ENCODE measurements at places on chromosomes 1 and 21.
A peak's percentile ranks its signal among the peaks of the same experiment; 100 is the strongest.

- DNase-seq: no peak
Observed at GRCh38 chr21:25759573-25759972, 24.8 kb downstream of the GABPA start.

- no peak for DNase-seq
Observed at GRCh38 chr1:86356247-86356646, 39.9 kb downstream of the ODF2L start.

- no peak for DNase-seq
Observed at GRCh38 chr1:112344754-112345423, 51.1 kb upstream of the CTTNBP2NL start.

GRCh38 chr1:6511561-6512244, 20.2 kb upstream of the PLEKHG5 start:
- no peak for DNase-seq

GRCh38 chr1:155003227-155003765, 694 bp downstream of the ZBTB7B start:
- DNase-seq: no peak

- DNase-seq: peak; percentile 14
Observed at GRCh38 chr1:160971618-160972056, 17.0 kb upstream of the ITLN2 start.

DNA sequence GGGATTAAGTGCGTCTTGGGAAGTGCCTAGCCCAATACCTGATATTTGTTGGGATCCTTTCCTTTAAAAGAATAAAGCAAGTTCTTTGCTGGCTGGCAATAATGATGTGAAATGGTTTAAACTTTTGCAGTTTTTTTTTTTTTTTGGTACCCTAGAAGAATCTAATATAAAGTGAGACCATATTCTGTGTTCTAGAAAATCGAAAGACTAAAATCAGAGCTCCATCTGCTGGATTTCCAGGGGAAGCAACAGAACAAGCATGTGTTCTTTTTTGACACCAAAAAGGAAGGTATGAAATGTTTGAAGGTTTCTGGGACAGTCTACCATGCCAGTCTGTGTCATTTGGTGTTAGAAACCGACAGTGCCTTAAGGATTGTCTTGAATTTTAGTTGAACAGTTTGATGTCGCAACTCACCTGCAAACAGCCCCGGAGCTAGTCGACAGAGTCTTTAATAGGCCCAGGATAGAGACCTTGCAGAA, 6.4 kb downstream of the UTP11 start:
- no peak for DNase-seq

GRCh38 chr1:22711591-22712501, 1.2 kb downstream of the EPHB2 start:
- no peak for DNase-seq

- no peak for DNase-seq
Observed at GRCh38 chr1:5990913-5991312, 1.3 kb downstream of the NPHP4 start.

DNA sequence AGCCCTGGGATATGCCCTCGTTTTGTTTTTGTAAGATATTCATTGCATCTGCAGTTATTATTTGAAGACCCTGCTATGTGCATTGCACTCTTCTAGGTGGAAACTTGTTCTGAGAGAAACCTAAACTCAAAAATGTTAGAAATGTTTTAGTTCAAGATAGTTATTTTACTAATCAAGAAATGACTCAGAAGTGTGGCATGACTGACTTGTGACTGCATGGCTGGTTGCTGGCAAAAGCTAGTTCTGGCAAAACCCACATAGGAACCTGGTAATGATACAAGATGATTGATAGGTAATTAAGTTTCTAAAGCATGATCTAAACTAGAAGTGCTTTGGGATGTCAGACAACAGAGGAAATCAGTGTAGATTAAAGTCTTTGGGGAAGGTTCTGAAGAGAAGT, 33.8 kb upstream of the NFASC start:
- no peak for DNase-seq

All from stimulated activated CD8-positive, alpha-beta memory T cell treated with anti-CD3 and anti-CD28 coated beads, Interleukin-4, amount 100 ng/mL, for 24 hours (primary cell).